ENCODE measurements at places on chromosomes 16 and 17.

DNA sequence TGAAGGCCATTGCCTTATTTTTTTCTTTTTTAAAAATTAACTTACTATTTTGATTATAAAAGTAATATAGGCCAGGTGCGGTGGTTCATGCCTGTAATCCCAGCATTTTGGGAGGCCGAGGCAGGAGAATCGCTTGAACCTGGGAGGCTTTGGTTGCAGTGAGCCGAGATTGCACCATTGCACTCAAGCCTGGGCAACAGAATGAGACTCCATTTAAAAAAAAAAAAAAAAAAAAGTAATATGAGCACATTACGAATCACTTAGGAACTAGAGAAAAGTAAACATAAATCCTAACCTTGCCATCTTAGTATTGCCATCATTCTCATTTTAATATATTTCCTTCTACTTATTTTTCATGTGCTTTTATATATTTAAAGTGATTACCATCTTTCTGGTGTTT is 12.9 kb upstream of the TACO1 start:
- DNase-seq = no peak

DNA sequence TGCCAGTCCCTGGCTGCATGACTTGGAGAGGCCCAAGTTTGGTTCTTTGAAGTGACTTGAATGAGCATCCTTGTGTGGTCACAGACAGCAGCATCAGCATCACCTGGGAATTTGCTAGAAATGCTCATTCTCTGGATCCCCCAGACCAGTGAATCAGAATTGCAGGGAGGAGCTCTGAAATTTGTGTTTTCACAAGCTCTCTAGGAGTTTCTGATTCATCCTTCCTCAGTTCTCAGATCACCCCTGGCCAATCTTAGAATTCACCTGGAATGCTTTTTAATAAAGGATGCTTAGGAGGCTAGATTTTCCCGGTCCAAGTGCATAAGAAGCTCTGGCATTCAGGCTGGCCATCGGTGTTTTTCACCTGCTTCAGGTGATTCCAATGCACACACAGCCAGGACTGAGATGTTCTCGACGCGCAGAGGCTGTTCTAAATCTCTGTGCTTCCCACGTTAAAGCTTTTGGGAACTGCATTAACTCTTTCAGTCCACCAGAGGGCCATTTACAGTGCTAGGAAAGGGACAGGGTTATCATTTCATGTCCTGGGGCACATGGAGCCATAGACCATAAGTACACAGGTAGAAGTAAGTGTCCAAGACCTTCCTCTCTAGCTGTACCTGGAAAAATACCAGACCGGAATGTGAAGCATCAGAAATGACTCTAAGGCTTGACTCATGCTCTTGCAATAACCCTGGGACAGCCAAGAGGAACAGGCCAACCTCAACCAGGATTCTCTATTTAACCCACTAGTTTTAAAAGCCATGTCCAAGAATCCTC is 85.7 kb upstream of the XYLT1 start:
- DNase-seq = peak; percentile 39

- DNase-seq = no peak
These were observed 66.5 kb upstream of the CDH5 start for GRCh38 chr16:66300037-66300436.

GRCh38 chr16:23640615-23640930 is 537 bp downstream of the PALB2 start:
- no peak for DNase-seq

- DNase-seq = no peak
These were observed 2.6 kb downstream of the METTL26 start for GRCh38 chr16:633336-634050.

DNA sequence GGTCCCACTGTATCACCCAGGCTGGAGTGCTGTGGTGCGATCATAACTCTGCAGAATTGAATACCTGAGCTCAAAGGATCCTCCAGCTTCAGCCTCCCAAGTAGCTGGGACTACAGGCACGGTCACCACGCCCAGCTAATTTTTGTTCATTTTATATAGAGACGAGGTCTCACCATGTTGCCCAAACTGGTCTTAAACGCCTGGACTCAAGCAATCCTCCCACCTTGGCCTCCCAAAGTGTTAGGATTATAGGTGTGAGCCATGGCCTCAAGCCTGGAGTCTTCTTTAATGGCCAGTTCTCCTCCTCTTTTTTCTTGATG is 484 bp downstream of the CD300LB start:
- no peak for DNase-seq

GRCh38 chr17:76523084-76524037 is 14.1 kb downstream of the CYGB start:
- peak; percentile 49 for DNase-seq

- no peak for DNase-seq
These were observed 3.8 kb downstream of the RNF213 start for GRCh38 chr17:80264205-80265075.

DNA sequence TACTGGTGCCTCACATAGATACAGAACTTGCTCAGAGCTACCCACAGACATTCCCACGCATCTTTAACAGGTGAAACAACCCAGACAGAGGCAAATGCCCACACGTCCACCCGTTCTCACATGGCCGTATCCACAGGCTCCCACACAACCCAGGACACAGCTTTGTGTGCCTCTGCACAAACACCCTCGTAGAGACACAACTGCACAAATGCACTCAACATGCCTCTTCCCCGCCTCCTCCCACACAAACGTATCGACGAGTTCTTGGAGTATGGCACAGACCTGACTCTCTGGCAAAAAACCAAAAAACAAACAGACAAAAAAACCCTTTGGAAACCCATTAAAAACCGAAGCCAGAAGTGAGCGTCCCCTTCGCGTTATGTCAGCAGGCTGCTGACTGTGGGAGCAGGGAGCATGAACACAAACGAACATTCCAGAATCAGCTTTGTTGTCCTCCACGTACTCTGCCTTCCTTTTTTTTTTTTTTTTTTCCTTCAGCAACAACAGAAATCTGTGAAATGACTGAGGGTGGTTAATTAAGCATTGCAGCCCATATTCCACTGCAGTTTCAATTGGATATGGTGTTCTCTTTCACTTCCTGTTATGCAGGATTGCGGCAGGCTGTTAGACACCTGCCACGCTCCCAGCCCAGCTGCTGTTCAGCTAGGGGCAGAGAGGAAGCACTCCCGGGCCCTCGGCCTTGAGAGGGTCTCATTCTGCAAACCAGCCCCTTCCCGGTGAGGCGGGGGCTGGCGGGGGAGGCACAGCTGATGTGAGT is 313.7 kb downstream of the MAF start:
- DNase-seq = no peak

DNA sequence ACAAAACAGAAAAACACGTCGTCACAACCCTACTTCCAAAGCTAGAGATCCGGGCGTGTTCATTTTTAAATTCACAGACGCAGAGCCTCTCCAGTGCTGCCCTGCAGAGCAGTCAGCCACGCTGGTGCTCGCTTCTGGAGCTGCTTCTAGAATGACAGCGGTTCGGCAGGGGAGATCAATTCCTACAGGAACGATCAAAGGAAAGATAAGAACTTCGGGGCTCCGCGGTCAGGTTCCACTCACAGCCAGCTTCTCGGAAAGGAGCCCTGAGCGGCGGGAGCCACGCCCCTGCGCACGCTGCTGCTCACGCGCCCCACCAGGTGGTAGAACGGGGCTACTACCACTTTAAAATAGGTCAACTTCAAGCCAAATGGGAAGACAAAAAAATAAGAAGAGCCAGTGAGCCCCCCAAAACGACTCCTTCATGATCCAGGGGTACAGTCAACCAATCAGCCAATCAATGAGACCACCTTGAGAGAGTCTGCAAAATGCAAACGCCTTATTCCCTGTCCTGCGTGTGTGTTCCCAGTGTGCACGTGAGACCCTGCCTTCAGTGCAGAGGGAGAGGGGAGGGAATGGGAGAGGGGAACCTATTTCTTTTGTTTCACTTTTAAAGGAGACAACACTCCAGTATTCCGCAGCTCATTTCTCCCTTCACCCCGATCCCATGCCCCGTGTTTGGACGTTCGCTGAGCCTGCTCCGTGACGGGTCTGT is 209.7 kb downstream of the RBFOX3 start:
- peak; percentile 49 for DNase-seq

GRCh38 chr16:27273670-27274423 is 5.3 kb upstream of the NSMCE1 start:
- DNase-seq = peak; percentile 48

- DNase-seq = no peak
These were observed 53.4 kb downstream of the CACNG3 start for GRCh38 chr16:24309258-24310142.

GRCh38 chr16:52068447-52069074 is 478.4 kb downstream of the TOX3 start:
- peak; percentile 2 for DNase-seq

GRCh38 chr17:71963791-71964190 is 157.0 kb upstream of the SOX9 start:
- no peak for DNase-seq

GRCh38 chr17:4854111-4854681 is 21.1 kb downstream of the MINK1 start:
- peak; percentile 56 for DNase-seq

- no peak for DNase-seq
These were observed 21.1 kb downstream of the TANC2 start for GRCh38 chr17:62987136-62987535.

DNA sequence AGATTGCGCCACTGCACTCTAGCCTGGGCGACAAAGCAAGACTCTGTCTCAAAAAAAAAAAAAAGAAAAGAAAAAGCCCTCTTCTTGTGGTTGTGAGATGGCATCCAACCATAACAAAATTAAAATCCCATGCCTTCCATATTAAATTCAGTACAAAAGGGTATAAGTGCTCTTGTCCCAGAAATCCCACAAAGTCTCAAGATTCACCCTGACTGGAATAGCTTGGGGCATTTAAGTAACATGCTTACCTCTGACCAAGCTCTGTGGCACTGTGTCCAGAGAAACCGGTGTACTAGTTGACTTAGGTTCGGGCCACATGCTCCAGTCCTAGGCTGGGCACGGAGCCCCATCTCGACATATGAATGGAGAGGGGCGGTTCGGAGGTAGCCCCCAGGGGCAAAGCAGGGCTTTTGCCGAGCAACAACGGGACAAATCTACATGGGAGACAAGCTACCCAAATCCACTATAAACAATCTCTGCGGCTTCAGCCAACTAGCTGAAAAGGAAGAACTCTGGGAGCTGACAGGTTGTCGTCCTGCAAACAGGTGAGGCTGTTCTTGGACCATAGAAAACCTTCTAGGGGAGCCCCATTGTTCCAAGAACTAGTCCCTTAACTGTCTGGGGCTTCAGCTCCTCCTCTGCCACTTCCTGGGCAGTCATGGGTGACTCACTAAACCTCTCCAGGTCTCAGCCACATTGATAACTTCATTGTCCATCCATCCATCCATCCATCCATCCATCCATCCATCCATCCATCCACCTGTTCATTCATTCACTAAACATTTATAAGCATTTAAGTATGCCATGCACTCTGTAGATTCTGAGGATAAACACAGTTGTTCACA is 10.3 kb upstream of the IL4R start:
- no peak for DNase-seq

GRCh38 chr17:74758848-74759168 is 10.4 kb downstream of the NHERF1 start:
- DNase-seq = peak; percentile 31

GRCh38 chr16:86931410-86931941 is 353.1 kb downstream of the FOXL1 start:
- peak; percentile 93 for DNase-seq

DNA sequence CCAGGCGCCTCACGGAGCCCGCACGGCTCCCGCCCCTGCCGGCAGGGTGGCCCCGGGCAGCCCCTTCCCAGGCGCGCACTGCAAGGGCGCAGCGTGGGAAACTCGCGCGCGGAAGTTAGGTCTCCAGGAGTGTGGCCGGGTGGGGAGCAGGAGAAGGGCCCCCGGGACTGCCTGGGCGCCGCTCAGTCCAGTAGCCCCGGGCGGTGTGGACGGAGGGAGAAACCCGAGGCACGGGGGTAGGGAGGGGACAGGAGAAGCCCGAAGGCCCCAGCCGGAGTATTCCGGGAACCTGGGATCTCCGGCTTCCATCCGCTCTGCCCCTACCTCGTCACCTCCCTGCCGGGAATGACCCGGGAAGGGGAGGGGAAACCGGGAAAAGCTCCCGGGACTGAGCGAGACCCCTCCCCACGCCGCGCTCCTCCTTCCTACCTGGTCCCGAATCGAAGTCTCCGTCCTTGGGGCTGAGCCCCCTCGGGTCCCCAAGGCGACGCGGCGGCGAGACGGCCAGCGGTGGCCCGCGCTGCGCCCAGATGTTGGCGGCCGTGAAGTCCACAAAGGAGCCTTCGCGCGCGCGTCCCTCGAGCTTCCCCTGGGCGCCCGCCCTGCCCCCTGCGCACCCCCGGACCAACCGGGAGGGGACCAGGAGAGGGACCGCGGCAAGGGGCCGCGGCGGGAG is 418 bp downstream of the SOCS3 start:
- DNase-seq = peak; percentile 58

DNA sequence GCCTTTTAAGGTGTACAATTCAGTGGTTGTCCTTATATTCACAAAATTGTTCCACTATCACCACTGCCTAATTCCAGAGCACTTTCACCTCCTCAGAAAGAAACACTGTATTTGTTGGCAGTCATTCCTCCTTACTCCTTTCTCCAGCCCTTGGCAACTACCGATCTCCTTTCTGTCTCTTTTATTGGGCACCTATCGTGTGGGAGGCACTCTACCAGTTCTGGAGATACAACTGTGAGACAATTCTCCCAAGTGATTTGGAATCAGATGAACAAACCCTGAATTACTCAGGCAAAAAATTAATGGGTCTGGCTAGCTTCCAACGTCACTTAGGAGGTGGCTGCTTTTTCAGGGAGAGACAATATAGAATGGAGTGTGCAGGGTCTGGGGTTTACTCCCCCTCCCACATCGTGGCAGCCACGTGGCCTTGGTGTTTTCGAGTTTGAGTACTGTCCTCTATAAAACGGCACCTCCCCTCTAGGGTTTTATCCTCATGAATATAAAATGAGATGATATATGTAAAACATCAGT is 63.9 kb downstream of the SHISA9 start:
- no peak for DNase-seq

DNA sequence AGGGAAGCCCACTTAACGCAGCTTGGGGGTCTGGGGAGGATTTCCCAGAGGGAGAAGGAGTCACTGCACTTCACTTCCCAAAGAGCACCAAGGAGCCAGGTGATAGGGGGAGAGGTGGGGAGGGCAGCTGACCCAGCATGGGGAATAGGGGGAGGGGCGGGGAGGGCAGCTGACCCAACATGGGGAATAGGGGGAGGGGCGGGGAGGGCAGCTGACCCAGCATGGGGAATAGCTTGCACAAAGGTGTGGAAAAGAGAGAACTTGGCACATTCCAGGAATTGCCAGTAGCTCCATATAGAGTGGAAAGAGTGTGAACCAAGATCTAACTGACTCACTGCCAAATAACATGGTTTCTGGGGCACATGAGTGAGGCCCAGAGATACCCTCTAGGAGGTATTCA is 110.3 kb downstream of the CCT6B start:
- DNase-seq = no peak

DNA sequence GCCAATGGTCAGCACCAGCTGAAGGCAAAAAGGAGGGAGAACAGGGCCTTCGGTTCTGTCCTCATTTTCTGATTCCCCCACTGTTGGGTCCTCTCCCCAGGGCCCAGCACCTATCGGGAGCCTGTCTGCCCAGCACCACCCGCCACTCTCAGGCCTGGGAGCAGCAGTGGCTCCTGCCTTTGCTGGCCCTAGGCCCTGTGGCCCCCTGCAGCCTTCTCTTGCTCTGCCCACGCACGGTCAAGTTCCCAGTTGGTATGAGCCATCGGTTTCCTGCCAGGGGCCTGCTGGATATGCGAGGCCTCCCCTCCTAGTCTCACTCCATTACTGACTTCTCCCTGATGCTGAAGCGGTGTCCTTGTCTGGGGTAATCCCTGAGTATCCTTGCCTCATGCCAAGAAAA is 37.5 kb downstream of the HSBP1 start:
- no peak for DNase-seq
